ENCODE measurements at places on chromosomes 12 and 14. TPM values are rescaled to one million over a fixed set of nuclear protein-coding genes. Genes with fewer than 3 reads are reported as not detected.

The KCTD10 gene
- 64.8 TPM for total RNA-seq

The ACACB gene
- 70.0 TPM for total RNA-seq

The BIN2 gene
- 5.0 TPM for total RNA-seq

The PKP2 gene
- 0.77 TPM for total RNA-seq

The CELA1 gene
- total RNA-seq, result not detected

DNA sequence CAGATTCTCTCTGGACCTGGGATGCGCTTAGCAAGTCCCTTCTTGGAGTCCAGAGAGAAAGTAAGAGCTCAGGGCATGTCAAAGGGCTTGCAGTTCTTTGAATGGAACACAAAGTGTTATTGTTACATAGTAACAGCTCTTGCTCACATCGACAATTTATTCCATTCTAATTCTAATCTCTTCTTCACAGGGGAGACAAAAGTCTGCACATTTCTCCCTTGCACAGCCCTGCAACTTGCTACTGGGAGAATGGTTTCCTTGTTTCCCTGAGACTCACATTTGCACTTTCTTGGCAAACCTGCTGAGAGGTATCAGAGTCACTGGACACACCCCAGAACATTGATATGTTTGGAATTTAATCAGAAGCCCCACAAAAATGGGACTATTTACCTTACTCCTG, 209.9 kb upstream of the IGF1 start:
- DNase-seq, result no peak

GRCh38 chr12:109983432-109984142, 12.6 kb downstream of the GIT2 start:
- DNase-seq, result no peak

GRCh38 chr12:68794653-68795251, 13.2 kb upstream of the MDM2 start:
- no peak for DNase-seq

- no peak for DNase-seq
Observed at GRCh38 chr12:105906561-105906960, 232.2 kb downstream of the NUAK1 start.

DNA sequence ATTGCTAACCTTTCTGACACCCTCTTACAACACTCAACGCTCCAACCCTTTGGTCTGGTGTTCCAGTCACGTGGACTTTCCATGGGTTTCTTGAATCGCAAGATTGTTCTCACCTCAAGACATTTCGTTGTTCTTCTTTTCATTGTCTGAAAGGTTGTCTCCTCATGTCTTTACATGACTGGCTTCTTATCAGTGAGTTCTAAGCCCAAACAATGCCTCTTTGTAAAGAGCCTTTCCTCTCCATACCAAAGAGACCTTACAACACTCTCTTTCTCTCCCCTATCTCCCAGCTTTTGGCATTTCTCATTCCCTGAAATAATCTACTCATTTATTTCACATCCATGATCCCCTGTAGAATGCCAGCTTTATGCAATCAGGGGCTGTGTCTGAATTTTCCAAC, 1144.8 kb downstream of the AACS start:
- DNase-seq, result no peak

- DNase-seq, result no peak
Observed at GRCh38 chr14:73851000-73851399, 631 bp upstream of the PTGR2 start.

- DNase-seq, result no peak
Observed at GRCh38 chr12:51021694-51022093, 4.5 kb downstream of the SLC11A2 start.

GRCh38 chr14:64998455-64998931, 11.8 kb downstream of the FNTB start:
- DNase-seq, result no peak
